ENCODE measurements at places on chromosomes 4 and X.
A peak's percentile ranks its signal among the peaks of the same experiment; 100 is the strongest.

DNA sequence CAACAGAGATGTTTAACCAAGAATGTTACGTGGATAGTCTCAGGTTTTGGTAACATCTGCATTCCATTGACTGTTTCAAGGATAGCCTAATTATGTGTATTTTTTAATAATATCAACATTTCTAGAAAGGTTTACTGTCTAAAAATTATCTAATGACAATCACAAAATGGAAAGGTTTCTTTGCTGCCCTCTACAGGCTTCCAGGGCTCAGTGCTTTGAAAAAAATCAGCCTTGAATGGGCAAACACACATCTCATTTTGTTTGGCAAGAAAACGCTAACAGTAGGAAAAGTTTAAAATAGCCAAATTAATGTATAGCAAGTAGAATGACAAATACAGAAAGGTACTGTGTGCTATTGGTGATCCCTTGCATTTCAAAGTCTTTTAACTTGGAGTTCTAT lies 223.4 kb upstream of the PRPS2 start:
- no peak for DNase-seq

DNA sequence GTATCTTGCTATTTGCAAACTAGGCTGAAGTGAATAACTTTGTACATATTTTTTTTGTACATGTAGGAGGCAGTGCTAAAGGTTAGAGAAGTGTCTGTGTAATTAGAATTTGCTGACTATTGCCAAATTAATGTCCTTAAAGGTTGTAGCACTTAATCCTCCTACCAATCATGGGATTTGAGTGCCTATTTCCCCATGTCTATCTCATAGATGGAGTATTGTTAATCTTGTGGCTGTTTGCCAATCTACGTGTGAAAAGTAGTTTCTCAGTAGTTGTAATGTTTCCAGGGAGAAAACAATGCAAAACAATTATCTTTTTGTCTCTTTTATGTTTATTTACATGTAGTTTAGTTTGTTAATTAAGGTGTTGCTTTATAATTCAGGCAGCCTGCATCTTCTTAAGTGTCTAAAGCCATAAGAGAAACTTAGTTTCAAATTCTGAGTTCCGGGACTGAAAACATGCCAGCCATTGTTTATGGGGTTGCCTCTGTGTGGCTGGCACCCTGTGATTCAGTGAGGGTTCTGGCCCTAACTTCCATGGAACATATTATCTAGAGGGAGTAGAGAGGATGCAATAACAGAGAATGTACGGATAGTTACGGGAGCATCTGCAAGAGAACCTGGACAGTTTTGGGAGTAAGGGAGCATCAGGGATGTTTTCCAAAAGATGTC lies 142.4 kb downstream of the KLHL8 start:
- DNase-seq: no peak

DNA sequence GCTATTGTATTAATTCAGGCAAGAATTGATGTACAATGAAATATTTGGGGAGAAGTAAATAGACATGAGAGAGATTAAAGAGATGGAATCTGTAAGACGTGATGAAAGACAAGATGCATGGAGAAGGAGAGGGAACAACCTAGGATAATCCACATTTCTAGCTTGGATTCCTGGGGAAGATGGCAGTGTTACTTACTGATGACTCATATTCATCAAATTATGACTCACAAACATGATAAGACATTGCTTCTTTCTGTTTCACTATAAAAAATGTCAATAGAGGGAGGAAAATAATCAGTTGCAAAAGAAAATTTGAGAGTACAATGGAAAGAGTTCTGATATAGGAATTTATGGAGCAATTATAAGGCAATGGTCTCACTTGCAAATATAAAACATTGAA lies 104.1 kb upstream of the BMP3 start:
- no peak for DNase-seq

GRCh38 chr4:119709418-119709817 lies 80.8 kb upstream of the PDE5A start:
- DNase-seq: no peak

GRCh38 chr4:163568843-163569242 lies 74.4 kb downstream of the TMA16 start:
- DNase-seq: no peak

DNA sequence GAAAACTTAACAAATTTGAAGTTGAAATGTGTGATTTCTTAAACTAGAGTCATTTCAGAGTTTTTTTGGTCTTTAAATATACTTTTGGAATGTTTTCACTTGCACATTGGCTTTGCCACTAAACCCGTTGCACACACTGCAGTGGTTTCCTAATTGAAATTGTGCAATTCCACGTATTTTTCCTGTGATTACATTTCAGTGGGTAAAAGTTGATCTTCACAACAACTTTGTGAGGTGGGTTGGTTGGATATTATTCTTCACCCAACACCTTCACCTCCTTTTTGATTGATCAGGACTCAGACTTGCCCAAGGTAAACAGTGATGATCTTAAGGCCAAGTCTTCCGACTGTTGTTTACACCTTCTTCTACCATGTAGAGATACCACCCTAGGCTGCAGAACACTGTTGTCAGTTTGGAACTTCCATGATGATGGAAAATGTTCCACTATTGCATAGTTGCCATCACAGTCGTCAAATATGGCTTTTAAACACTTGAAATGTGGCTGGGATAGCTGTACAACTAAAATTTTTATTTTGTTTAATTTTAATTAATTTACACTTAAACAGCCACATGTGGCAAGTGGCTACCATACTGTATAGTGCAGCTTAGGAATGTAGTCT lies 13.7 kb downstream of the SEPTIN11 start:
- no peak for DNase-seq

DNA sequence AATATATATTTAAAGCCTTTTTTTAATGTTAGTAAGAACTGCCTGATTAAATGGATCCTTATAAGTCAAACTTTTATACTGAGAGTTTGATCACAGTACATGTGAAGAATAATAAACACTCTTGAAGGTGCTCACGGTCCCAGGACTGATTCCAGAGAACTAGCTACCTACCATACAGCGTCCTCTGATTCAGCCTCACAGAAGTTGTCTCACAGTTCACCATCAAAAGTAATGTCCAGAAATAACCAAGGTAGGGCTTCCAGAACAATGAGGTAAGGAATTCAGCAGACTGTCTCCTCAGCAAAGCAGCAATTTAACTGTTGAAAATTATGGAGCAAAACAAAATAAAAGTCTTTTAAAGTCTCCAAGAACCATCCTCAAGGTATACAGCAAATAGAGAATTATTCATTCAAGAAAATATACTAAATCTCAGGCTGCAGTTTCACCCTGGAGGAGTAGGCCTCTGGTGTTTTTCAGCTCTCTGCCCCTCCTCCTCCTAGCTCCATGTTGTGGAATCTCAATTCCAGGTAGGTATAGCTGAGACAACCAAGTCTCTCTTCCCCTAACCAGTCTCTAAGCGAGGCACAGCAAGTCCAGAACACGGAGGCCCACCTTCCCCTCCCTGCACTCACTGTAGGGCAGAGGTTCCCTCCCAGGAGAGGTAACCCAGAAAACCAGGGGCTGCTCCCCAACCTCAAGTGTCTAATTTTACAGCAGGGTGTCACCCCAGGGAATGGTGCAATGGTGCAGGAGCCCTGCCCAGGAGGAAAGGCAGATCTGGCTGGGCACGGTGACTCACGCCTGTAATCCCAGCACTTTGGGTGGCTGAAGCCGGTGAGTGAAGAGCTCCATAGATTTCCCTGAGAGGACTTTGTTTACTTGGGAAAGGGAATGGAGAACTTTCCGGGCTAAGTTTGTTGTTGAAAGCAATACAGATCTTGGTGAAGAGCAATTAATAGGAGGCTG lies 28.6 kb downstream of the FAM241A start:
- DNase-seq: no peak

- DNase-seq: peak; percentile 2
These were observed 45.3 kb downstream of the RPA4 start for GRCh38 chrX:96929036-96929435.

- DNase-seq: no peak
These were observed 146.2 kb upstream of the JADE1 start for GRCh38 chr4:128663325-128663724.

- DNase-seq: no peak
These were observed 390.7 kb downstream of the MAPK10 start for GRCh38 chr4:85968945-85969819.

GRCh38 chrX:136168929-136169735 lies 21.8 kb downstream of the FHL1 start:
- no peak for DNase-seq

GRCh38 chr4:797066-797465 lies 28.9 kb downstream of the CPLX1 start:
- peak; percentile 12 for DNase-seq

DNA sequence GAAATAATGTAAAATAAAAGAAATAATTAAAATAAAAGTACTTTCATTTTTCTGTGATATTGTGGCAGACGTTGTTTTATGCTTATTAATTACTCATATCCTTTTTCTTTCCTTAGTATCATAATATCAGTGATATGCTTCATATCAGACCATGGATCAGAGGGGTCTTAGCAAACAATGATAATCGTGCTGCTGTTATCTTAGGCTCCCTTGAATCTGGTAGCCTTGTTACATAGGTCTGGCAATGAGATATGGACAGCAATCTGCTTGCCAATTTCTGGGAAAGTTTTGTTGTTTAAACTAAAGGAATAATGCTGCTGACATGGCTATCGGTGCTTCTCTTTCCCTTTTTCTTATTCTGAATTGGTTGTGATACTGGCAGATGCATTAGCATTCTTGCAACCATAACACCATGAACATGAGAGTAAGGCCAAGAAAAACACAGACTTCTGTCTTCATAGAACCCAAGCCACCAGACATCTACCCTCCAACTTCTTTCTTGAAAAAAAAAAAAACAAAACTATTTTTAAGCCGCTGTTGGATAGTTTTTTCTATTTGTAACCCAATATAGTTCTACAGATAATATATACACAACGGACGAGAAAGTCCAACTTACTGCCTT lies 16.4 kb downstream of the EPHA5 start:
- no peak for DNase-seq

GRCh38 chr4:101126059-101126458 lies 221.3 kb downstream of the PPP3CA start:
- DNase-seq: no peak

- DNase-seq: no peak
These were observed 2.7 kb upstream of the ALAS2 start for GRCh38 chrX:55033429-55033828.

DNA sequence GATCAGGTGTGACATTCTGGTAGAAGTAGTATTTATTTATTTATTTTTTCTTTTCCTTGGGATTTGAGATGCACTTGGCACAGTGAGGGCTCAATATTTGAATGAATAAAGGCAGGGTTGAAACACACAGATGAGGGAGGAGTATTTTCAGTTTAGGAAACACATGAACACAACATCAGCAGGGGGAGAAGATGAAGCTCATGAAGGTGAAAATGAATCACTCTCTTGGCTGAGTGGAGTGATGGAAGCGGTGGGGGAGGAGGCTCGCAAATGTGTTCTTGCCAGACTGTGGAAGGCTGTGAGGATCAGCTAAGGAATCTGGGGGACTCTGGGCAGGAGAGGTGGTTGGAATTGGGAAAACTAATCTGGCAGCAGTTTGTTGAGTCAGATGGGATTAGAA lies 55.3 kb downstream of the ARHGAP10 start:
- no peak for DNase-seq

- no peak for DNase-seq
These were observed 3.4 kb downstream of the NDP start for GRCh38 chrX:43969504-43970501.

- DNase-seq: no peak
These were observed 23.9 kb downstream of the ZFYVE28 start for GRCh38 chr4:2394528-2394927.

DNA sequence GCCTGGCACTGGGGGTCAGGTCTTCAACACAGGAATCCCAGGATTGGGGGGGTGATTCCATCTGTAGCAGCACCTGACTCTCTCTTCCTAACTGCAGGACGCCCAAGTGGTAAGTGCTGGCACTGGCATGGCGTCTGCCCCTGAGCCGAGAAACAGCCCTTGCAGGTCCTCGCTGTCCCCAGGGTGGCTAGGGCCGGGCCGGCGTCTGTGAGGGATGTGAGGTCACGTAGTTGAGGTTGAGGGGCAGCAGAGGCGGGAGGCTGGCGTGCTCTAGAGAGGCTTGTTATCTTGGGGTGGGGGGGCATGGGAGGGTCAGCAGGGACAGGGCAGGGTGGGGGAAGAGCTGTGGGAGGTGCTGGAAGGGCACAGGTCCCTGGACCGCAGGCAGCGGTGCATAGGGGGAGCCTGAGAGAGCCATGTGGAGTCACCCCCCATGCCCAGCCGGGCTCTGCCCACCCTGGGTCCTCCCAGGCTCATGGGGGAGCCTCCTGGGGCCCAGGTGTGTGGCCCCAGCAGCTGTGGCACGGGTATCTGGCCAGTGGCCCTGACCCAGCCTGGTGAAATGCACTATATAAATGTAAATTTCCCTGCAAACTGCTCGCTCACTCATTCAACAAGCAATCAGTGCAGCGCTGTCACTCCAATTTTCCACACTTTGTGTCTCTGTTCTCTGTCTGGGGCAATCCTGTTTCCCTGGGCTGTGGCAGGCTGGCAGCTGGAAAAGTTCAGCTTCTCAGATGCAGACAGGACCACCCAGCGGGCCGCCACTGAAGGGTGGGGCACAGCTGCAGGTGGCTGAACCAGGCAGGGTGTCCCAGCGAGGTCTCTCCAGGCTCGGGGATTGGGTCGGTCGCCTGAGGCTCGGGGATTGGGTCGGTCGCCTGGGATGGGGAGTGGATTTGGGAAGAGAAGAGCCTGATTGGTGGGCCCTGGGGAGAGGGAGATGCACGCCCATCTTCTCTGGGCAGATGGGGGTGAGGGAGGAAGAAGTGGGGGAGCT lies 102.2 kb upstream of the NKX1-1 start:
- no peak for DNase-seq

GRCh38 chr4:99664716-99665115 lies 7.1 kb upstream of the C4orf54 start:
- DNase-seq: no peak

GRCh38 chr4:24363751-24364150 lies 220.6 kb downstream of the DHX15 start:
- DNase-seq: no peak

- DNase-seq: no peak
These were observed 20.7 kb upstream of the RNF150 start for GRCh38 chr4:141153751-141154510.

GRCh38 chr4:111215755-111216154 lies 592.9 kb upstream of the PITX2 start:
- no peak for DNase-seq

DNA sequence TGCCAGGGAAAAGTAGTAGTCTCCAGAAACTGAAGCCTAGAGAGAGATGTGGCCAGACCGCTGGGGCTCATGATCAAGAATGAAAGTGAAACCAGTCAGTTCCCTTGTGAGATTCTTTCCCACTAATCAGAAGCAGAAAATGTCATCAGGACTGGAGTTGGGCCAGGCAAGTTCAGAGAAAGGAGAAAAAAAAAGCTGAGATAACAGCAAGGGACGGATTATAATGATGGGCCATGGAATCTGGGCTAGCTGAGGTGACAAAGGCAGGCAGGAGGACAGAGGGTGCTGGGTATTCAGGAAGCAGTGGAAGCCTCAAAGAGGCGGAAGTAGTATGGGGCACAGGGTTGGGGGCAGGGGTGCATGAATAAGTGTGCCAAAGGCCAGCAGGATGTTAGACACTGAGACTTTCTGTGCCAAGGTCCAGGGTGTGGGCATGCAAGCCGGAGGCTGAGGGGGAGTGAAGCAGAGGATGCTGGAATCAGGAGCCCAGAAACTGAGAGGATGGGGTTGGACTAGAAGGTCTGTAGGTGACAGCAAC lies 2.5 kb downstream of the CXorf38 start:
- DNase-seq: no peak

- DNase-seq: no peak
These were observed 71.0 kb downstream of the MGST2 start for GRCh38 chr4:139736661-139737060.
